Stimulated activated naive CD8-positive, alpha-beta T cell treated with anti-CD3 and anti-CD28 coated beads, Interleukin-15, Interleukin-2, amounts not matched to agents 100 U/mL and 50 U/mL, for 24 hours (primary cell): ENCODE measurements at places on chromosomes 7 and 10.

- DNase-seq, result no peak
Observed at GRCh38 chr10:129784291-129784690, 179.8 kb downstream of the EBF3 start.

DNA sequence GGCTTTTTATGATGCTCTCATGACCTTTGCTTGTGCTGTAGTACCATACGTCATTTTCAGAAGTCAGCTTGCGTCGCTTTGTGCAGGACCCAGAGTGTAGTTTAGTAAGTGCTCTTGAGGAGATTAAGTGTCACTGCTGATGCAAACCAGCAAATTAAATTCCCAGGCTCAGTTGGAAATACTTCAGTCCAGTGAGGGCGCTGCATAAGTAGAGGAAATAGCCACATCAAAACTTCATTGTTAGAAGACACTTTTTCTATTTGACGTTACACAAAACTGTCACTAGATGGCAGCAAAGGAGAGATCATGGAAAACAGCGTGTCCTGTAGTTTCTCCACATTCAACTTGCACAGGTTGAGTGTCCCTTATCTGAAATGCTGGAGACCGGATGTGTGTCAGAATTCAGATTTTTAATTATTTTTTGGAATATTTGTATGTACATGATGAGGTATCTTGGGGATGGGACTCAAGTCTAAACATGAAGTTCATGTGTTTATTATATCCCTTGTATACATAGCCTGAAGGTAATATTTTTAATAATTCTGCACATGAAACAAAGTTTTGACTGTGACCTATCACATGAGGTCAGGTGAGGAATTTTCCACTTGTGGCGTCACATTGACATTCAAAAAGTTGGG lies 7.9 kb downstream of the ZNF22 start:
- DNase-seq, result no peak

DNA sequence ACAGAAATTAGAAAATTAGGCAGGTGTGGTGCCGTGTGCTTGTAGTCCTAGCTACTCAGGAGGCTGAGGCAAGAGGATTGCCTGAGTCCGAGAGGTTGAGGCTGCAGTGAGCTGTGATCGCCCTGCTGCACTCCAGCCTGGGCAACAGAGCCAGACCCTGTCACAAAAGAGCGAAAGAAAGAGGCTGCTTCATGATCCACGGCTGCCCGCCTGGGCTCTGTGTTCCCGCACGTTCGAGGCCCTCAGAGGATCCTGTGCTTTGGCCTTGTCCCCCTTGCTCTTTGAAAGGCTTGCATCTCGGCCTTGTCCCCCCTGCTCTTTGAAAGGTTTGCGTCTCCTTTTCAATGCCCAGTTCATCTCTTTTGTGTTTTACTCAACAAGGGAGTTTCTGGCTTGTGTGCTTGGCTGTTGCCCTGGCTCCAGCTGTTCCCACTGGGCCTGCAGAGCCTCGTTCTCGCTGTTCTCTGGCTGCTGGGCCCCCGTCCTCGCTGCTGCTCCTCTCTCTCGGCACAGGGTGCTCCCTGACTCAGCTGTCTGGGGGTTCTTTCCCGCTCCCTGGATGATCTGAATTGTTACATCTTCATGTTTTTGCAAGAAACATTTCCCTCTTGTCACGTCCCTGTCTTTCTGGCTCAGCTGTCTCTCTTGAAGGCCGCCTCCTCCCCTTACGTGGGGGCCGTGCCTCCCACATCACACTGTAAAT lies 45.1 kb upstream of the INPP5A start:
- no peak for DNase-seq

- no peak for DNase-seq
Observed at GRCh38 chr7:39402034-39402433, 164.2 kb upstream of the YAE1 start.

DNA sequence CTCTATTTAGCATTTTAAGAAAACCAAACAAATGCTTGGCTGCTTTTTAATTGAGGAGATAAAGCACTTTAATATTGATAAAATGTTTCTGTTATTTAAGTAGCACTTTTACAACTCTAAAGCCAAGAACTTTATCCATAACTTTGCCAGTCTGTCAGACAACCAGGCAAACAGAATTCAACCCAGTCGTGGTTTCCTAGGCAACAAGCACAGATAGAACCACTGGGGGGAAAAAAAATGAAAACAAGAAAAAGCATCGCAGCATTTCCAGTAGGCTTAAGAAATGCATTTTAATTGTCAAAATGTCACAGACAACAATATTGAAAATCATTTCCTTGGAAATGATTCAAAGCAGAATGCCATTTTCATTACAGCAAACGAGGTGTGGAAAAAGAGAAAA lies 323.4 kb downstream of the PARD3 start:
- no peak for DNase-seq

DNA sequence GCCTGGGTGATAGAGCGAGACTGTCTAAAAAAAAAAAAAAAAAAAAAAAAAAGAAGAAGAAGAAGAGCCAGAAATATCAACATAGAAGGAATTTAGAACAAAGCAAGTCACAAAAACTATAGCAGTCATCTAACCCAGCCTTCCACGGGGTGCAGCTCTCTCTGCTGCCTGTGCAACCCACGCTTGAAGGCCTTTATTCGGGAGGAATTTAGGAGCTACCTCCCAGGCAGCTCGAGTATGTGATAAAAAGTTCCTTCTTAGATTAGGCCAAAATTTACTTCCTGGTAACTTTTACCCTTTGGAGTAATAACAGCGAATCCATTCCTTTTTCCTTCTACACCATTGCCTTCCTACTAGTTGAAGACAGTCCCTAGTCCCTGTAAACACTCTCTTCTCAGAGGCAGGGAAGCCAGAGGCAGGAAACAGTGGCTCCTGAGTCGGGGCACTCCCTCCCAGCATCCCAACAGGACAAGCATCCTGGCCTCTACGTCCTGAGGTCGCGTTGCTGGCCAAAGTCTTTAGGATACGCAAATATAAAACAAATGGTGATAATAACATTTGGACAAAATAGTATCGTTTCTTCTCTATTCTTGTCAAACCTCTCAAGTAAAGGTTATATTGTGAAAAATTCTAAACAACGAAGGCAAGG lies 109.3 kb upstream of the KMT2C start:
- DNase-seq, result no peak

DNA sequence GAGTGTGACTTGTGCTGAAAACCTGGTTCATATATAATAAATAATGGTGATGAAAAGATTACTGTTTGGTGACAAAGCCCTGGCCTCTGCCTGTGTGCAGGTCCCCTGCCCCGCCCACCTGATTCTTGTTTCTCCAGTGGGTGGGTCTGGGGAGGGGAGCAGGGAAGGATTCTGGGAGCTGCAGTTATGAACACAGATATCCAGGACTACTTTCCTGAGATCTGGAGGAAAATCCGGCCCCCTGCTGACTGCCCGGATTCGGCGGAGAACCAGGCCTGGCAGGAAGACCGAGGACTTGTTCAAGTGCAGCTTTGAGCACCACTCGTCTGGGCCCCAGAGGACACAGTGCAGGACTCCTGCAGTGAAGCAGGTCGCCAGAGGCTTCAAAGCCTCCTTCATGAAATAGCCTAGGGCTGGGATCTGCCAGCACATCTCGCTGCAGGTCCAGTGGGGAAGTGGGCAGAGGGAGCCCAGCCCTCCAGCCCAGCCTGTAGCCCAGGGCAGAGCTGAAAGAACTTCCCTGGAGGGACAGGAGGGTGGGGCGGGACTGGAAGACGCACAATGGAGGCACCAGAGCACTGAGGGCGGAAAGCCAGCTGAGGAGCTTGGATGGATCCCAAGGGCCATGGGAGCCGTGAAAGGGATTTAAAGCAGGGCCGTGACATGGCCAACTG lies 7.0 kb downstream of the ATP6V0E2 start:
- DNase-seq, result no peak

GRCh38 chr7:1912593-1913465 lies 242.8 kb downstream of the ELFN1 start:
- DNase-seq, result no peak

DNA sequence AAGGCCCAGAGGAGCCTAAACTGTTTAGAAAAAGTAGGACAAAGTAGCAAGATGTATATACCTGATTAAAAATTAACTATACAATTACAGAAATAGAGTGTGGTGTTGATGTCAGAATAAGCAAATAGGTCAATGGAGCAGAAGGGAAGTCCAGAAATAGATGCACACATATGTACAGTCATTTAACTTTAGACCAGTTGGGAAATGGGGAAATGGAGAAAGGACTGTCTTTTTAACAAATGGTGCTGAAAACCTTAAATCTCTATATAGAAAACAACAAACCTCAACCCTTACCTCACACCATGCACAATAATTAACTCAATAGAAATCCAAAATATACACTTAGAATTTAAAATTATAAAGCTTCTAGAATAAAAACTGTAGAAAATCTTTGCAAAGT lies 72.2 kb downstream of the CH25H start:
- DNase-seq, result no peak

- DNase-seq, result no peak
Observed at GRCh38 chr10:80856186-80856585, 318.5 kb downstream of the SH2D4B start.

DNA sequence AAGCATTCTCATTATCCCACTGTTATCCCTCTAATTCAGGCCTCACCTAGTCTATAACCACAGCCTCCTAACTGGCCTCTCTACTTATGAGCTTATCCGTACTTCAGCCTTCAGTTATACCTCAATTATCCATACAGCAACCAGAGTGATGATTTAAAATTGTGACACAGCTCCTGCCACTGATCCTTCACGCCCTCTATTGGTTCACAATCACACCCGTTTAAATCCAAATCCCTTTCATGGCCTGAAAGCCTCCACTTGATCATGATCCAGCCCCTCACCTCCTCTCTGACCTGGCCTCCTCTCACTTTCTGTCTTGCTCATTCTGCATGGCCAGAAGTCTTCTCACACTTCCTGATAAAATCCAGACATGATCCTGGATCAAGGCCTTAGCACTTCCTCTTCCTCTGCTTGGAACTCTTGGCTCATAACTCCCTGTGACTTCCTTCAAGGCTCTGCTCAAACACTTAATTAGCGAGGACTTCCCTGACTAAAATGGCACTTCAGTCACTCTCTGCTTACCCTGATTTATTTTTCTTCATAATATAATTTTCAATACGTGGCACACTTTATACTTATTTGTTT lies 19.0 kb upstream of the TMEM26 start:
- DNase-seq, result no peak

DNA sequence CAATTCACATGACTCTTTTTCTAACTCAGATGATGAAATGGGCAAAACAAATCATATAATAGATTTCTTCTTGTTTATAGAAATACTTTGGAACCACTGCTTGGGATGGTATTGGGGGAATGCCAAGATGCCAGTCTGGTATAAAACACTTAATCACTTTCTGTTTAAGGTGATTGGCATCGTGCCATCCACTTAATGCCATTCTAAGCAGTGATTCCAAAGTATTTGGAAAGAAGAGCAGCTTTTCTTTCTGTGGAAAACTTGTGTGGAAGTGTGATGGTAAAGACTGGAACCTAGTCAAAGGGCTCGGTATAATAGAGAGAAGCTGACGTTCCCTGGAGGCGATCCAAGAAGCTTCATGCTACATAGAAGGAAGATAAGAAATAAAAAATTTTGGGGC lies 120.6 kb downstream of the TMEM26 start:
- no peak for DNase-seq

DNA sequence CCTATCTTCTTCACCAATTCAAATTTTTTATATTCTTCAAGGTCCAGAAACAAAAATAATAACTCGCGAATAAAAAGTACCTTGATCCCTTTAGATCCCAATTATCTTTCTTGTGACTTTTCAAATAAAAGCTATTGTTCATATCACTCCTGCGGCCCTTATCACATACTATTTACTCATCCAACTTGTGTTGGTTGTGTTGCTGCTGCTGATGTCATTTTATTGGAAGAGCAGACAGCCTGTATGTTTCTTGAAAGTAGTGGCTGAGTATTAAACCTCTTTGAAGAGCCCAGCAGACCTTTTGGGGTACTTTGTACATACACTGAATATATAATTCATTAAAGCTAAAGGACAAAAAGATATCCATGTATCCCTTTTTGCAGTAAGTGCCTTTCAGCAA lies 231.7 kb downstream of the CTNNA3 start:
- DNase-seq, result no peak

GRCh38 chr10:92916433-92916832 lies 68.1 kb downstream of the EXOC6 start:
- DNase-seq, result no peak

- no peak for DNase-seq
Observed at GRCh38 chr10:78972160-78972946, 96.4 kb upstream of the ZMIZ1 start.

DNA sequence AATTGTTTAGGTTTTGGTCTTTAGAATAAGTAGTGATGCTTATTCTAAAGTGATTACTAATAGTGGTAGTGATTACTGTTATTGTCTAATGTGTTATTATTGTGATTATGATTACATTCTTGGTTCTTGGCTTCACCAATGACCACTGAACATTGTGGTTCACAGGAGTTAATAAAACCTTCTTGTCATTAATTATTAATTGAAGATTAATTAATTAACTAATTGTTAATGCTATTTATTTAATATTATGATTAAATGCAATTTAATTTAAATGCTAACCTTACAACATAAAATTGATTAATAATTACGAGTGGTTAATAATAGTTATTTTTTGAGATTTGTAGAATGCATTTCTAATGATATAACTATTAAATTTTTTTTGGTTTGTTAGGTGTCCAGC lies 747.7 kb upstream of the POM121L12 start:
- DNase-seq, result no peak

- DNase-seq, result no peak
Observed at GRCh38 chr10:118961436-118961835, 68.1 kb upstream of the NANOS1 start.

DNA sequence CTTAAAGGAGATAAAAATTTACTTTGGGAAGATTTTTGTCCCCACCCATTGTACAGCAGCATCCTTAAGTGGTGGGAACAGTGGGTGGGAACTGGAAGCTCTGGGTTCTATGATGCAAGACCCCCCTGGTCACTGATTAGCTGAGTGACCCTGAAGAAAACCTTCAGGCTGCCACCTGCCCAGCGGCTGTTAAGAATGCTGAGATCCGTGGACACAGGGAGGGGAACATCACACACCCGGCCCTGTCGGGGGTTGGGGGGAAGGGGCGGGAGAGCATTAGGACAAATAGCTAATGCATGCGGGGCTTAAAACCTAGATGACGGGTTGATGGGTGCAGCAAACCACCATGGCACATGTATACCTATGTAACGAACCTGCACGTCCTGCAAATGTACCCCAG lies 14.5 kb downstream of the CARD11 start:
- DNase-seq, result no peak

- DNase-seq, result no peak
Observed at GRCh38 chr7:99267481-99267840, 5.2 kb upstream of the MYH16 start.

DNA sequence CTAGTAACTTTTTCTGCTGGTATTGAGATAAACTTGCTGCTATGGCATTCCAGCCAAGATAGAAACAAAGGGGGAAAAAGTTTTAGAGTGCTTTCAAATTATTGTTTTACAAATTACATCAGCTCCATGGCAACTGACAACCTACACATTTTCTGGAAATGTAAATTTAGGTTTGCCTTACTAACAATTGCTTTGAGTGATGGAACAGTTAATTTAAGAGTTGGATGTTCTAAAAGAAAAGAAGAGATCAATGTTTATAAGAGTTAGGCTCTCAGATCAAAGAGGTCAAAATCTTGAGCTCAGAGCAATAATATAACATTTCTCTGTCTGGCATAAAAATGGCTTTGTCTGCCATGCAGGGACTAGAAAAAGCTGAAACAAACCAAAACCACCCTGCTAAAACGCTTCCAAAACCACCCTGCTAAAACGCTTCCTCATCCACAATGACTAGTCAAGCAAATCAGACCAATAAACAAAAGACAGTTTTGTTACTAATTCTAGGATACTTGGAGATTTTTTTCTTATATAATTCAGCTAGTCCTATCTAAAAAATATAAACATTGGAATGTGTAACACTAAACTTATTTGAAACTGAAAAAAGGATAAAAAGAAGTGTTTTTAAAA lies 32.3 kb downstream of the ORC5 start:
- no peak for DNase-seq
